CD4-positive, alpha-beta T cell treated with Interferon alpha-2 for 1 hour (primary cell): ENCODE measurements at places on chromosomes 1 and 21.

- DNase-seq: no peak
These were observed 186.4 kb downstream of the AKT3 start for GRCh38 chr1:243663651-243664050.

DNA sequence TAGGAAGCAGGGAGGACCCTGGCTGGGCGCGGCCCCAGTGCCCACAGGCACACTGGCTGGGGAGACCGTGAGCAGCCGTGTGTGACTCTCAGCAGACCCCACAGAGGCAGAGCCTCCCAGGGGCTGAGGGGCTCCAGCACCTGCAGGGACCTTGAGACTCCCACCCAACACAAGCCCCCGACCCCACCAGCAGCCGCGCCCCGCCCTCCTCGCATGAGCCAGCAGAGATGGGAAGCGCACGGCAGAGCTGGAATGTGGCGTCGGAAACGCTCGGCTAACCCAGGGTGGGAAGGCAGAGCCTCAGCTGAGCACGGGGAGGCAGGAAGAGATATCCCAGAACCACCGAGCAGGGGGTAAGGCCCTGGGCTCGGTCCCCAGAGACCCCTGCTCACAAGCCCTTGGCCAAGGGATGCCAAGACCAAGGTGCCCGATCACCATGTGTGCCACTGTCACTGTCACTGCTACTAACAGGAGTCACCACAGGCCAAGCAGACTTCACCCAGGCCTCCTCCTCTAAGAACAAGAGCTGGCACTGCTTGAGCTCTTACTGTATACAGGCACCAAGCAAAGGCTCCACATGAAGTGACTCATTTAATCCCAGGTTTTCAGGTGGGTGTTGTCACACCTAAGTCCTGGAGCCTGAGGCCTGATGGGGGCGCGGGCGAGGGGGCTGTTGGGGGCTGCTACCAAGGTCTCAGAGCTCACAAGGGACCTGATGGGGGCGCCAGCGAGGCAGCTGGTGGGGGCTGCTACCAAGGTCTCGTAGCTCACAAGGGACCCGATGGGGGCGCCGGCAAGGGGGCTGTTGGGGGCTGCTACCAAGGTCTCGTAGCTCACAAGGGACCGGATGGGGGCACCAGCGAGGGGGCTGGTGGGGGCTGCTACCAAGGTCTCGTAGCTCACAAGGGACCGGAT lies 20.1 kb downstream of the MEGF6 start:
- DNase-seq: no peak

- DNase-seq: no peak
These were observed 22.6 kb downstream of the RCAN1 start for GRCh38 chr21:34592120-34592955.

DNA sequence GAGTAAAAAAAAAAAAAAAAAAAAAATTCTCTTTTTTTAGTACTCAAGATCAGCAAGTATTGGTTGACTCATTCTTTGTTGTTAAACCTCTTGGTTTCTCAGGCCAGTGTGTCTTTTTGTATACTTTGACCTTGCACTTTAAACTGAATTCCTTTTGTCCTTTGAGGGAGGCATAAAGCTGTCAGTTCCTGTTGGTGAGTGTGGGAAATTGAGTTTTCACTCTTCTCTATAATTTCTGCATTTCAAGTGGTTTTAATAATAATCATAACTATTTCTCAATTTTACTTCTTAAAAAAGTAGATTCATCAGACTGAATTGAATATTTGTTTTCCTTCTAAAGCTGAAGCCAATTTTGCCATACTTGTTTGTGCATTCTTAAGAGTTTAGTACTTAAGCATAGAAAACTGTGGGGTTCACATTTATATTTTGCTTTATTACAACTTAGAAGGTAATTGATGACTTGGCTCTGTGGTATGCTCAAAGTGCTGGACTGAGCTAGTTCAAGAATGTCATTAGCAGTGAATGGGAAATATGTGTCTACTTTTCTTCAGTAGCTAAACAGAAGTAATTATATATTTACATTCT lies 43.4 kb downstream of the ITSN1 start:
- no peak for DNase-seq

GRCh38 chr1:93595266-93595665 lies 86.4 kb downstream of the BCAR3 start:
- DNase-seq: no peak

- DNase-seq: peak; percentile 36
These were observed 4.5 kb downstream of the CNR2 start for GRCh38 chr1:23908453-23909341.

GRCh38 chr1:25140073-25140797 lies 92.1 kb downstream of the SYF2 start:
- DNase-seq: peak; percentile 19

DNA sequence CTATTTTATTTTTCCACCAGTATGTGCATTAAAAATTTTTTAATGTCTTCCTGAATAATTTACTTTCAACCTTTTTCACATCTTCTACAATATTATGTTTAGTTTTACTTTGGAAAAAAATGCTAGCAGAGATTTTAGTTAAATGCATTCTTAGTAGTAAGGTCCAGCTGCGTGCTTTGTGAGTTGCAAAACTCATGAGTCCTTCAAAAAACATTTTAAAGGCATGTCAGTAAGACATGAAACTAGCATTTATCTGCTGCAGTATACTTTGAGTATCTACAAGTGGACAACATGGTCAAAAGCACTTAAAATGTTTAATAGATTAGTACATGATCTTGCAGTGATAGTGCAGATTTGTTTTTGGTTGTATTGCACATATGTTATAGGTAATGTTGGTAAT lies 139.0 kb downstream of the HS2ST1 start:
- DNase-seq: no peak

DNA sequence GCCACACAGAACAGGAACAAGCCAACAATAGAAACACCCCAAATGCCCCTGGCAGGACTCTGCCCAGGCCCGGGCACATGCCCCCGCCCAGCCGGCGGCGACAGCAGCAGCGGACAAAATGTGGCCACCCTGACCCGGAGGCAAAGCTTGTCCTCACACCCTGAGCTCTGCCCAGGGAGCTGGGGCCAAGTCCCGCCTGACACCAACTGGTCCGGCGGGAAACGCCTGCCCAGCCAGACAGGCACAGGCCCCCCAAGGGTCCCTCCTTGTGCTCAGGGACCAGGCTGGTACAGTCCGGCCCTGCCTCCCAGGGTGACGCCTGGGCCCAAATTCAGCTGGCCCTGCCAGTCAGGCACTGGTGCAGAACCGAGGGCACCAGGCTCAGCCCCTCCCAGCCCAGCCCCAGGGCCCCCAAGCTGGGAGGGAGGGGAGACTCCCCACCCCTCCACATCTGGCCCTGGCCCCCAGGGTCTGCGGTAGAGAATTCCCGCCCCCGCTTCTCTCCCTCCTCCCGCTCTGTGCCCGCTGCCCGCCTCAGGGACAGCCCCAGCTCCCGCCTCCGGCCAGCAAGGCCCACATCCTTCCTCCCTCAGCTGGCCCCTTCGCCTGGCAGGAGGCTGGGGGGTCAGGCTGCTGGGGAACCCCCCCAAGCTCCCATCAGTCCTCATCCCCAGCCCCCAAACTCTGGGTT lies 2.0 kb downstream of the AHDC1 start:
- DNase-seq: no peak

GRCh38 chr1:60367532-60367931 lies 294.0 kb upstream of the C1orf87 start:
- no peak for DNase-seq

GRCh38 chr1:151547119-151547899 lies 7.2 kb downstream of the TUFT1 start:
- DNase-seq: no peak

DNA sequence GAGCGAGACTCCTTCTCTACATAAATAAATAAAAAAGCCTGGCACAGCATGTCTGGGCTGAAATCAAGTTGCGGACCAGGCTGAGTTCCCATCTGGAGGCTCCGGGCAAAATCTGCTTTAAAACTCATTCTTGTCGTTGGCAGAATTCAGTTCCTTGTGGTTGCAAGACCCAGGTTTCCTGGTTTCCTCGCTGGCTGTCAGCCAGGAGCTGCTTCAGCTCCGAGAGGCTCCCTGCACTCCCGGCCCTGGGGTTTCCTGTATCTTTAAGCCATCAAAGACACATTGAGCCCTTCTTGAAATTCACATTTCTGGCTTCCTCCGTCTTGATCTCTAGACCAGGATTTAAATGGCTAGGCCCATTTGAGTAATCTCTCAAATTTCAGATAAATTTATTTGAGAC lies 20.6 kb upstream of the SCCPDH start:
- no peak for DNase-seq

DNA sequence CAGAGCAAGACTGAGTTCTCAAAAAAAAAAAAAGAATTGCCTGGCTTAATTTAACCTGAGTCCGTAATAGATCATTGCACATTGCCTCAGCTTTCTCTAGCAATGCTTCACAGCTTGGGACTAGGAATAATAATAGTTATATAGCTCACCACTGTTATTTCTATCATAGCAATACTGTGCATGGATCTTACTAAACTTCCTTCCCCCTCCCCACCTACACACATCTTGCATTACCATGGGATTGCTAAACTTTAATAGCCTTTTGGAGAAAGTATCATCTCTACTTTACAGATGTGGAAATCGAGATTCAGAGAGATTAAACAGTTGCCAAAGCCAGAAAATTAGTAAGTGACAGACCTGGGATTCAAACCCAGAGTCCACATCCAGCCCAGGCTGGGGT lies 99.4 kb downstream of the ATP5PO start:
- no peak for DNase-seq

DNA sequence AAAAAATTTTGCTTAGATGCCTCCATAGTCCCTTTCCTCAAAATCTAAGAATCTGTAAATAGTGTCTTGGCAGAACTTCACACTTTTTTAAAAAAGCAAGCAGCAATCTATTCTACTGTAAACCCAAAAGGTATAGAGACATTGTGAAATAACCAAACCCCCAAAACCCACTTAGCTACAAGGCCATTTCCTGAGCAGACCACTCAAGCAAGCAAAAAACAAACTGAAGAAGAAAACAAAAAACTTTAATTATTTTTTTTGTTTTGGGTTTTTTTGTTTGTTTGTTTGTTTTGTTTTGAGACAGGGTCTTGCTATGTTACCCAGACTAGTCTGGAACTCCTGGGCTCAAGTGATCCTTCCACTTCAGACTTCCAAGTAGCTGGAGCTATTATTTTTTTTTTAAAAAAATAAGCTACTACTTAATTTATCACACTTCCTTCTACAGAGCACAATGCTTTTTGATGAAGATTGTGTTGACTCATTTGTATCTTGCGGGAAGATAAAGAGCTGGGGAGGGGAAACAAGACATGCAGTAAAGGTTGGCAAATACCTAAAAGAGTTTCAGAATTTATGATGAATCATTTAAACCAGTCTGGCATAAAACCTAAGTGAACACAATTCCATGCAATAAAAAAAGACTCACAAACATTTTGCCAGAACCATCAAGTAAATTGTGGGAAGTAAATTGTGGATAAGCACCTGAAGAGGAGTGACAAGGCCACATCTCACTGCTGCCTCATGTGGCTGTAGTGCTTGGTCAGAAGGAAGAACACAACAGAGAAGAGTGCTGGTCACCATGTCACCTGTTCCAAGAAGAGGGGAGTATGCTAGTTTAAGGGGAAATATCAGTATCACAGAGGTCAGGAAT lies 2.7 kb upstream of the PTPN22 start:
- no peak for DNase-seq

DNA sequence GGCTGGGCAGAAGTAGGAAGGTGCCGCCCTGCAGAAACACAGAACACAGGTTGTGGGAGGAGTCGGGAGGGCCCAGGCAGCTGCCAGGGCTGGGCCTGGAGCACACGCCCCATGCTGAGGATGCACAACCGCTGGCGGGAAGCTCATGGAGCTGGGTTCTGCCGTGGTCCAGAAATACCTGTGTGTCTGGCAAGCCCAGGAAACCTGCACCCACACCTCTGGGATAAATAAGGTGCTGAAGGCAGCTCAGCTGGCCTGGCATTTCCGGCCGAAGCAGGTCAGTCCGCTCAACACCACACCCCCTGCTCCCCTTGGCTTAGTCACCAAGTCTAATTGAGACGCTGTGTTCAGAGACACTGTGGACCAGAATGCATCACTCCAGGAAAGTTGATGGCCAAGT lies 32.1 kb downstream of the CTNNBIP1 start:
- DNase-seq: no peak

GRCh38 chr21:43734131-43734927 lies 15.4 kb downstream of the PDXK start:
- DNase-seq: no peak

DNA sequence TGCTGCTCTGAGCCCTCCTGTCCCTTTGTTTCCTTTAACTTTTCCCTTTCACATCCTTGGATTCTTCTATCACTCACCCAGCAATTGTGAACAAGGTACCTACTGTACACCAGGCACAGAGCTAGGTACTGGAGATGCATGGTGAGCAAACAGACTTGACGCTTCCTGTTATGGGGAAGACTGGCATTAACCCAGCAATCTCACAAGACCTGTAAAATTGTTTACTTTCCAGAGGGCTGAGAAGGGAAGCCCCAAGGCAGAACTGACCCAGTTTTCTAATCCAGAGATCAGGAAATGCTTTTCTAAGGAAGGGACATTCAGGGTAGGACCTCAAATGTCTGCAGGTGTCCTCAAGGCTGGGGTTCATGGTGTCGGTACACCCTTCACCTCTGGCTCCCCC lies 171.6 kb upstream of the KAZN start:
- no peak for DNase-seq
